ENCODE measurements at places on chromosomes 12 and 14.

DNA sequence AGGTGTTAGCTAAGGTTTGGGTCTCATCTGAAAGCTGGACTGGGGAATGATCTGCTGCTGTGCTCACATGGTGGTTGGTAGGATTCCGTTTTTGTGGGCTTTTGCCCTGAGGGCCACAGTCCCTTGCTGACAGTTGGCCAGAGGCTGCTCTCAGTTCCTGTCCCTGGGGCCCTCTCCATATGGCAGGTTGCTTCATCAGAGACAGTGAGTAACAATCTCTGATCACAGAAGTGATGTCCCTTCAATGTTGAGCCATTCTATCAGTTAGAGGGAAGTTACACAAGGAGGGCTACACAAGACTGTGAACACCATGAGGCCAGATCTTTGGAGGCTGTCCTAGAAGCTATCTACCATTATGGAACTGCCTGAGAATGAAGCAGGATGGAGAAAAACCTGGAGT, 137.2 kb downstream of the AACS start:
- no peak for DNase-seq

DNA sequence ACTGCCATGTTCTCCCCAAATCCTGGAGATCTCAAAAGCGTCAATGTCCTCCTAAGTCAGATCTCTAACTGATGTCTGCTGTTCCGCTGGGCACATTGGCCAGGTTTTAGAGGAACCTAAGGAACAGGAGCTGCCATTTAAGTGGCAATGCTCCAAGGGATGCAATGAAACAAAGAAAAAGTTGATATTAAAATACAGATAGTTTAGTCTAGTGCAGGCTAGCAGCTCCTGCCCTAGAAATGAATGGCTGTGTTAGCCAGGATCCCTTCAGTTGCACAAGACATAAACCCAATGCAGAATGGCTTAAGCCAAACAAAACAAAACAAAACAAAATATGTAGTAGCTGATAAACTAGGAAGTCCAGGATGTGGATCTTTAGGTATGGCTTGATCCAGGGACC, 144.1 kb downstream of the HMGA2 start:
- DNase-seq, result no peak

DNA sequence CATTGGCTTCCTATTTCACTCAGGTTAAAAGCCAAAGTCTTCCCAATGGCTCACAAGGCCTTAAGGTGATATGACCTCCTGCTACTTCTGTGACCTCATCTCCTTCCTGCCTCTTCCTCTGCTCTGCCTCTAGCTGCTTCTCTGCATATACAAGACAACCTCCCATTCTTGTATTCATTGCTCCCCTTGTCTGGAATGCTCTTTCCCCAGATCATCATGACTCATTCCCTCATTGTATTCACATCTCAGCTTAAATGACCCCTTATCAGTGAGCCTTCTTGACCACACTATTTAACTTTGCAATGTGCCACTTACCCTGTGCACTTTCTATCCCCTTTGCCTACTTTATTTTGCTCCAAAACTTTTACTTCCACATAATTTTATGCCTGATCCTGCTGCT, 90.2 kb downstream of the PPP1R12A start:
- peak; percentile 95 for DNase-seq

- DNase-seq, result peak; percentile 16
Observed at GRCh38 chr12:116924558-116925453, 14.1 kb downstream of the FBXW8 start.

DNA sequence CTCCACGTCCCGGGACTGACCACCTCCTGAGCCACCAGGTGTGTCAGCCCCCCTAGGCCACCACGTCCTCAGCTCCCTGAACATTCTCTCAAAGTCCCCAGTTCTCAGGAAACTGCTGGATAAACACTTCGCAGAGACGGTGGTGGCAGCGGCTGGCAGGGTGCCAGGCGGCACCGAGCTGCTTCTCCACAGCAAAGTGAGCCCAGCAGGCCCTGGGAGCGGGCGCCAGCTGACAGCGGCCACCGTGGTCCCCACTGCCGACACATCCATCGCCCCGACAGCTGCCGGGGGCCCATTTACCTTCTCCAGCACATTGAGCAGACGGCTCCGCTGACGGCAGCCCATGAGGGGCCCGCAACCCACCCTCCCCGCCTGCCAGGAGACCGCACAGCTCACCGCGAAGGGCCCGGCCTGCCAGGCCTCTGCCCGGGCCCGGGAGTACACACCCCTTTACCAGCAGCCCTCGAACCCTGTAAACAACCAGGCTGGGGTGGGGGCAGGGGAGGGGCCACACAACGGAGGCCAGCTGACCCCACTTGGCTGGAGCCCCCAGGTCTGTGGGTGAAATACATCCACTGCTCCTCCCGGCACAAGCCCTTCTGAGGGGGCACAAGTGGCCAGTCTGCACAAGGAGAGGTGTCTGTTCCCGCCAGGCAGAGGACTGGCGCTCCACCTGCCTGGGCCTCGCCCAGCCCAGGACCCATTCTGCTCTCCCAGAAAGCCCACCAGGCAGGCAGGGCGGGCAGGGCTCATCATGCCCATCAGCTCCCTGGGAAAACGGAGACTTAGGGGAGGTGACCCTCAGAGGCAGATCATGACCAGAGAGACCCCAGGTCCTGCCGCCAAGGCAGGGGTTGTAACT, 10.5 kb downstream of the AKT1 start:
- DNase-seq, result no peak

DNA sequence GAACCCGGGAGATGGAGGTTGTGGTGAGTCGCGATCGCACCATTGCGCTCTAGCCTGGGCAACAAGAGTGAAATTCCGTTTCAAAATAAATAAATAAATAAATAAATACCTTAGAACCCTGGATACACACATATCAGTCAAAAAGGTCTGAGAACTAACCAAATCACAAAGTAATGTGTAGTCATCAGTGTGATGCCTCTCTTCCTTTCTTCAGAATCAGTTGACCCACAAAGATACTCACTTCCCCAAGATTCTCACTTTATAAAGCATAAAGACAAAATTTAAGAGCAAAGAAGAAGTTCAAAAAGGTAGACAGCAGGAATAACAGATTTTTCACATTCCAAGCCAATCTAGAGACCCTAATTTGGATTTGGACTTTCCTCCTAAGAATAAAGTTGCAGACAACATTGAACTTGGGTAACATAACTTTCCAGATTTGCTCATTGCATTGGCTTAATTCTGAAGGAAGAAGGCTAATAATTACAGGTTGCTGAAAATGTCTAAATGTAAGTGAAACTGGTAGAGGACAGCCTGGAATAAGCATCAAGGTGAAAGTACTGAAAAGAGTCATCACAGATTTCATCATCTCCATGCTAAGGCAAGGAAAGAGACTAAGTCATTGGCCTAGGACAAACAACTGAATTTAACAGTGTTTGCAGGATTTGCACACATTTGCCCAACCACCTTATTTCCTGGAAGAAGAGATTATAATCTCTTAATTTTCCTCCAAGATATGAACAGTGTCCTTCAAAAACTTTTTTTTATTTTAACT, 17.4 kb downstream of the TMED10 start:
- DNase-seq, result no peak

GRCh38 chr12:127115468-127116035, 1151.4 kb upstream of the TMEM132C start:
- DNase-seq, result no peak
